Brain pericyte (primary cell): ENCODE measurements at places on chromosomes 1 and 21.

DNA sequence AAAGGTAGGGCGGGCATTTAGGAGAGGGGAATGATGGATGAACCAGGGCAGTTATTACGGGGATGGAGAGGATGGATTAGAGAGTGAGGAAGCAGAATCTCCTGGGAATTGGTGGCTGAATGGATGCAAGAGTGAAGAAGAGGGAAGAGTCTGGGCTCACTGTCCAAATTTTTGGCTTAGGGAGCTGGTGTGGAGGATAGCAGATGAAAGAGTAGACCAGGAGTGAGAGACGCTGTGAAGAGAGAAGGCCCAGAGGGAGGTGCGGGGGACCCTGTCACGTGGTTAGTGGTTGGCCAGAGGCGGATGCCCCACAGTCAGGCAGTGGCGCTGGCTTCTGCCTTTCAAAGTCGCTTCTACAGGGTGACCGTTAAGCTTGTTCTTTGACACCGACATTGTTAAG lies 78.4 kb downstream of the PEX14 start:
- DNase-seq = no peak

- no peak for DNase-seq
Measured at GRCh38 chr1:115445090-115445489, 107.0 kb upstream of the NGF start.

GRCh38 chr1:106398391-106398790 lies 658.1 kb upstream of the PRMT6 start:
- no peak for DNase-seq

GRCh38 chr1:215375381-215375780 lies 191.7 kb upstream of the KCTD3 start:
- DNase-seq = no peak

- DNase-seq = no peak
Measured at GRCh38 chr1:5974631-5975030, 17.6 kb downstream of the NPHP4 start.

GRCh38 chr1:156099282-156099681 lies 15.2 kb upstream of the LMNA start:
- no peak for DNase-seq

GRCh38 chr1:19376428-19377372 lies 64.6 kb downstream of the SLC66A1 start:
- no peak for DNase-seq

- no peak for DNase-seq
Measured at GRCh38 chr1:205672970-205673369, 7.3 kb downstream of the SLC45A3 start.

GRCh38 chr1:244960904-244961303 lies 96.6 kb upstream of the HNRNPU start:
- DNase-seq = no peak

- no peak for DNase-seq
Measured at GRCh38 chr1:101243751-101244150, 6.9 kb downstream of the S1PR1 start.

- no peak for DNase-seq
Measured at GRCh38 chr1:182715531-182715930, 31.1 kb upstream of the RGS8 start.

DNA sequence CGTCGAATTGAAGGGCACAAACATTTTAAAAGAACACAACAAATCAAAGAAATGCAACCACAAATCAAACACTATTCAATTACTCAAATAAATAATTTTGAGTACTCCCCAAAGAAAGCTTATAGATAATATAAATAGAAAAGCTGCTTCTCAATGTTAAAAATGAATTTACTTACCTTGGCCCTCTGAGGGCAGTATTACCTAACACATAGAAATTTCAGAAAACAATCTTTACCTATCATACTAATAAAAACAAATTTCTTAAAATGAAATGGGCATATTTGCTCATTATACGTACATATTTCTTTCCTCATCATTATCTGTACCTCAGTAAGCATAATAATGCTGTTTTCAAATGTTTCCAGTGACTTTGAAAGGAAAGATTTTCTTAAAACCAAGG lies 141.8 kb downstream of the AKT3 start:
- DNase-seq = no peak

DNA sequence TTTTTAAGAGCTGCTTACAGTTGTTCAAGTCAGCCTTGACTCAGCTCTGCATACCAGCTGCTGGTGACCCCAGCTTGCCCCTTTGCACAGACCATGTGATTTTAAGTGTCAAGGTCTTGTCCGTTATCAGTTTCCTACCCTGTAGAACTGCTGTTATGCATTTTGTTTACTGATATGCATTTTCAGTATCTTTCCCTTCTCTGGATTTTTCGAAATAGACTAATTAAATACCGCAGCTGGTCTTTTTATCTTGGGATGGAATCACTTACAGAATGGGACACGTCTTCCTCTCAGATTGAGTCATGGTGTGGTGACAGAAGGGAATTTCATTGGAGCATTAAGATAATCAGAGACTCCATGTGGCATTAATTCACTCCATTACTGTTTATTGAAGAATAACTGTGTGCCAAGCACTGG lies 145.6 kb downstream of the FMN2 start:
- no peak for DNase-seq

DNA sequence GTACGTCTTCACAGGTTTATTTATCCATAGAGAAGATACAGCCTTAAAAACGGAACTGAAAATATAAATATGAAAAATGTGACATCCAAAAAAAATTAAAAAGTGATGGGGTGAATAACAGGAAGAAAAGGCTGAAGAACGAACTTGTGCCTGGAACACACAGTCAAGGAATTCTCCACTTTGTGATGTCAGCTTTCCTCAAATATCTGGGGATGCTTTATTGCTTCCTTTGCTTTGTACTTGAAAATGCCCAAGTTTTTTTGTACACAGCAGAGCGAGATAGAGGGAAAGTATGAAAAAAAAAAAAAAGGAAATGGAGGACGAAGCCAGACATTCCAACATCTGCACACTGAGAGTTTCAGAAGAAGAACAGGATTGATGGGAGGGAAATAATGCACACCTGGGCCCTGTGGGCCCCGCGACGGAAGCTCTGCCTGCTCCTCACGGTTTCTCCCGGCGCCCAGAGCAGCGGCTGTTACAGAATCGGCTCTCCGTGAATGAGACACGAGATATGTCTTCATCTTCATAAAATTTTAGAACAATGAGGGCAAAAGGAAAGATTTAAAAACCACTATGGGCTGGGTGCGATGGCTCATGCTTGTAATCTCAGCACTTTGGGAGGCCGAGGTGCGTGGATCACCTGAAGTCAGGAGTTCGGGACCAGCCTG lies 10.0 kb upstream of the LRRC3 start:
- DNase-seq = no peak

- no peak for DNase-seq
Measured at GRCh38 chr1:29672416-29673227, 436.3 kb downstream of the PTPRU start.

DNA sequence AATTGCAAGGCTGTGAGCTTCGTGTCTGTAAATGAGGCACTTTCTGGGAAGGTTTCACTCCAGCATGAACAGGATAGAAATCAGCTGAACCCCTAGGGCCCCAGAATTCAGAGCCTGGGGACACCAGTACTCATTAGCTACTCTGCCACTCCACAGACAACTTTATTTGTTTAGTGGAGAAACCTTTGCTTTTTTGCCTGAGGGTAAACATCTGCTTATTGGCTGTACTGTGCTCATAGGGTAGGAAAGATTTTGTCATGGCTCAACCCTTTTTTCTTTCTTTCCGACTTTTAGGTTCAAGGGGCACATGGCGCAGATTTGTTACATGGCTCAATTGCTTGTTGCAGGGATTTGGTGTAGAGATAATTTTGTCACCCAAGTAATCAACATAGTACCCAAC lies 138.4 kb upstream of the BACE2 start:
- DNase-seq = no peak

GRCh38 chr1:16302709-16303627 lies 49.3 kb downstream of the FBXO42 start:
- no peak for DNase-seq
